Endothelial cell (in vitro differentiated cells): ENCODE measurements at places on chromosomes 12 and 14. TPM values are rescaled to one million over a fixed set of nuclear protein-coding genes. Genes with fewer than 3 reads are reported as not detected.

PROX2 gene
- 0.08 TPM for total RNA-seq

RD3L gene
- not detected for total RNA-seq

CCDC197 gene
- not detected for total RNA-seq

GPRC5D gene
- total RNA-seq: not detected

FGD4 gene
- 17.2 TPM for total RNA-seq

PTCSC3 gene
- total RNA-seq: not detected

NPAS3 gene
- 1.6 TPM for total RNA-seq

SMCO2 gene
- 0.46 TPM for total RNA-seq

PAH gene
- not detected for total RNA-seq

SERPINA10 gene
- not detected for total RNA-seq

TAS2R43 gene
- 0.62 TPM for total RNA-seq

KRT2 gene
- not detected for total RNA-seq

NOVA1 gene
- total RNA-seq: 21.8 TPM

HOXC12 gene
- 1.3 TPM for total RNA-seq

PRIMA1 gene
- 0.08 TPM for total RNA-seq

PARPBP gene
- total RNA-seq: 7.5 TPM

NUMB gene
- total RNA-seq: 218 TPM

FSCB gene
- not detected for total RNA-seq

SERPINA12 gene
- not detected for total RNA-seq
